T-helper 1 cell (primary cell): ENCODE measurements at places on chromosomes 16 and 17.

DNA sequence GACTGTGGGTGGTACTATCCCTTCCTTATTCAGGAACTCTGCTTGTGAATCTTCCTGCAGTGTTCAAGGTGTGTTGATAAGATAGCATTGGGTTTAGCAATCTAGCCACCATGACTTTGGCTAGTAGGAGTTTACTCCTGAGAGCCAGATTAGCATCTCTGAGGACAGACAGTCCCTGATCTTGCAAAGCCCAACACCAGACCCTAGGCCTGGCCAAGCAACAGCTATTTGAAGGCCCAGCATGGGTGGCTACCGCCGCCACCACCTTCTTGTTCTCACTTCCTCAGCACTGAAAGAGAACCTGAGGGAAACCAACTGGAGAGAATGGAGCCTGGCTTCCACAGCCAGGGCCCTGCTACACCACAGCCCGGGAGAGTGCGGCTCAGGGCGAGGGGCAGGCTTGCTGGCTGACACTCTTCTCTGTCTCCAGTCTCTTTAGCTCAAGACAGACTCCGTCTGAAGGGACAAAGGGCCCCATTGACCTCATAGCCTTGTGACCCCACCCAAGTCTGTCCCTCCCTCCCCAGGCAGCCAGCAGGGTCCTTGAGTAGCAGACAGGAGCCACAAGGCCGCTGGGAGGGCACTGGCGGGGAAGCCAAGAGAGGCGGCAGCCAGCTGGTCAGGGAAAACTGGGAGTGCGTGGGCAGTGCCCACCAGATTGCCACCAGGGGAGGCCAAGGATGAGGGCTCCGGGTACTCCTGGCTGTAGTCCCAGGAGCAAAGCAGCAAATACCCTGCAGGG lies 10.9 kb upstream of the ARHGAP23 start:
- no peak for DNase-seq

GRCh38 chr17:76178124-76178523 lies 37.1 kb upstream of the FOXJ1 start:
- no peak for DNase-seq

DNA sequence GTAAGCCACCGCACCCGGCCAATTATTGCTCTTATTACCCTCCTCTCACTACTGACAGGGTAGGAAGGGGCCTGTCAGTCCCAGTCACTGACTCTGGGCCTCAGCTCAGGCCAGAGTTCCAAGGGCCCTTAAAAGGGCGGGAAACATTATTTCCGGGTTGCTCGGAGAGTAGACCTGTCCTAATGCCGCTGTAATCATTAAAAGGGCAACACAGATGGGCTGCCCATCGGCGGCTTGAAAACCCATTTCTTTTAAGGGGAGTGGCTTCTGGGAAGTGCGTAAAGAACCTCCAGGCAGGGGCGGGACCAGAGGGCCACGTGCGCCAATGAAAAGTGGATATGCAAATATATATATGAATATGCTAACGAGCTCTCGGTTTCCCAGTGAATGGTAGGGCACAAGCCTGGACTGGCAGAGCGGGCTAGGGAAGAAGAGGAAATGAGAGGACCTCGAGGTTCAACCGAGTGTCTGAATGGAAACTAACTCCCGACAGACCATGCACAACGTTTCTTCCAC lies 26.6 kb downstream of the PIPOX start:
- DNase-seq = no peak

DNA sequence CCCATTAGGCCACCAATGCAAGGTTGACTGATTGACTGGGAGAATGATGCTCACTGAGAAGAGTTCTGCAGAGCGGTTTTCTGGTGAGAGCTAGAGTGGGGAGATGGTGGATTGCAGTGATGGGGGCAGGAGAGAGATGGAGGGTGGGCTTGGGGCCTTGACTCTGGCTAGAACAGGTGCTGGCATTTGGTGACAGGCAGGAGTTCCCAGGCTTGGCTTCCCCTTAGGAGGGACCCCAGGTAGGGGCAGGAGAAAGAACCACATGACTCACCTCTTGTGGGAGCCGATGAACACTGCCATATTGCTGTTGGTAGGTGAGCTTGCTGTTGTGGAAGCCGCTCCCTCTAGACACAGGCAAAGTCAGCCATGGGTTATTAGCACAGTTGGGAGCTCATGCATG lies 8.0 kb downstream of the CD300LB start:
- no peak for DNase-seq

GRCh38 chr17:35729405-35729833 lies 2.0 kb upstream of the RASL10B start:
- DNase-seq = no peak

GRCh38 chr17:13735861-13736260 lies 134.1 kb upstream of the HS3ST3A1 start:
- DNase-seq = no peak

GRCh38 chr17:78672005-78672404 lies 94.8 kb upstream of the DNAH17 start:
- no peak for DNase-seq

DNA sequence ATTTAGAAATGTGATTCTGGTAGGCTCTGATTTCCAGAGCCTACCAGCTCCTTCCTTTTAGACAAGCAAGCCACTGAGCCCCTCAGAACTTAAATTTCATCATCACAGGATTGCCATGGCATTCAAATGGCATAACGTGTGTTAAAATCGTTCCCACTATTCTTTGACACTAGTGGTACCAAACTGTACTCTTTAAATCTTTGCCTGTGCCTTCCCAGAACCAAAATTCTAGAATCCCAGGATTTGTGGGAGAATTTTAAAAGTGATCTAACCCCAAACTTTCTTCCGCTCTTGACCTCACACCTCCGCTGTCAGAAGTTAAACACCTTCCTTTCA lies 287 bp upstream of the INTS2 start:
- DNase-seq = no peak

- DNase-seq = no peak
Measured at GRCh38 chr17:61678339-61678738, 87.3 kb upstream of the NACA2 start.

DNA sequence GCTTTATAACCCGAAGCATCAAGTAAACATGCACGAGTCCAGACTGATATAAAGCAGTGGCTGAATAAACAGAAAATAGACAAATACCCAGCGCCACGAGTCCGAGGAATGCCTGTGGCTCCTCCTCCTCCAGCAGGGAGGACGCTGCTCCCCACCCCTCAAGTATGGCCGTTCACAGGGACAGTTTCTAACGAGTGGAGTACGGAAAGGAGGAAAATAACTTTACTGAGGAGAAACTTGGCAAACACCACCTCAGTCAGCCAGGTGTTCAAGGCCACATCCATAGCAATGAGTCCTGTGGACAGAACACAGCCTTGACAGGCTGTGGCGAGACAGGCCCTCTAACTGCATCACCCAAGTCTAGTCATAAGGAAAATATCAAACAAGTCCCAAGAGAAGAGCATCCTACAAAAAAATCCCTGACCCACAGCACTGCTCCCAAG lies 9.2 kb downstream of the ZDHHC7 start:
- DNase-seq = no peak

GRCh38 chr17:8922451-8922850 lies 43.1 kb downstream of the PIK3R5 start:
- DNase-seq = no peak

- DNase-seq = no peak
Measured at GRCh38 chr16:65845466-65846209, 520.9 kb upstream of the CDH5 start.

- no peak for DNase-seq
Measured at GRCh38 chr16:9125658-9126505, 34.4 kb downstream of the HAPSTR1 start.

DNA sequence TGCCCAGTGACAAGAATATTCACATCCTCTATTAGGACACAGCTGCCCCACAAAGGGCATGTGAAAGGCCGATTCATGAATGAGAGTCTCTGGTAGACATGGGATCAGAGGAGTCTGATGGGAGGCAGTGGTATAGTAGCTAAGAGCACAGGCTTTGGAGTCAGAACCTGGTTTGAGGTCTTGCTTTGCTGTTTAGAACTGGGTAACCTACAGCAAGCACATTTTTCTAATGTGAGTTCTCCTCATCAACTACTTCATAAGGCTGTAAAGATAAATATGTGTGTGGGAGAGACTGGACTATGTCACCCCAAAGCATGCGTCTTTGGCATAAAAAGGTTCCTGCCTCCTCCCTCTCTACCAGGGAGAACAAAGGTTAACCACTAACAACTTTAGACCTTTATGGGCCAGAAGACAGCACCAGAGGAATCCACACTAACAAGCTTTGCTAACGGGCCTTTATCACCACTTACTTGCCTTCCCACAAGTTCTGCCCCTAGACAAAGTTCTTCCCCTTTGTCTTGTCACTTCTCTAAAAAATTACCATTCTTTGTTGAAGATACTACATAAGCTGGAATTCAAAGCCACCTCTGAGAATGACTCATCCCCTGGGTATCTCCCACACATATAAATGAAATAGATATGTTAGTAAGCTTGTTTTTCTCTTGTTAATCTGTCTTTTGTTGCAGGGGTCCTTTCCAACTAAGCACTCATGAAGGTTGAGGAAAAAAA lies 21.1 kb downstream of the CDR2 start:
- DNase-seq = no peak

- DNase-seq = no peak
Measured at GRCh38 chr16:50735629-50736122, 6.2 kb upstream of the CYLD start.

- no peak for DNase-seq
Measured at GRCh38 chr17:43482103-43483012, 1.4 kb upstream of the DHX8 start.

GRCh38 chr16:10944249-10945064 lies at the start of gene CLEC16A:
Gene CLEC16A (plus strand): TSS chr16:10944564. CDS start chr16:10944718, 154 bp downstream.
- DNase-seq = peak; percentile 92

DNA sequence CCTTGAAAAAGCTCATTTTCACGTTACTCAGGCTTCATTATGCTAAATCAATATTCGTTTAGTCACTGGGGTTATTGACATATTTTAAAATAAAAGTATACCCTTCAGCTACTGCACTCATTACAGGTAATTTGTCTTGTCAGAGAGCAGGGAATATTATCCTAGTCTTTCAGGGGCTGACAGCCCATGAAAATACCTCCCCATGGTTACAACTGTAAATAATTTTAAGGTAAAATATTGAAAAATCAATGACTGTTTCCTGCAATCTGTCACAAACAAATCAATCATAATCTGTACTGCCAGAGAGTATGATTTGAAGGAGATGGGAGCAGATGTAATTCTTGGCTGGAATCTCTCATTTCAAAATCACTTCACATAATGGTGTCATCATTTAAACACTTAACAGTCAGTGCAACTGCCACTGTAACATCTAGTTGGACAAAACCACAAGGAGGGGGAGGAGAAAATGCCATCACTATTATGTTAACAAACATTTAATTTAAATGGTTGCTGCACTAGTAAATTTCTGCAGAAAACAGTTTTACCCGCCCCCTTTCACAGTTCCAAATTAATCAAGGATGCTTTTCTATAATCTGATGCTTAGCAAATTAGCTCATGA lies 9.3 kb upstream of the IRX5 start:
- DNase-seq = no peak

DNA sequence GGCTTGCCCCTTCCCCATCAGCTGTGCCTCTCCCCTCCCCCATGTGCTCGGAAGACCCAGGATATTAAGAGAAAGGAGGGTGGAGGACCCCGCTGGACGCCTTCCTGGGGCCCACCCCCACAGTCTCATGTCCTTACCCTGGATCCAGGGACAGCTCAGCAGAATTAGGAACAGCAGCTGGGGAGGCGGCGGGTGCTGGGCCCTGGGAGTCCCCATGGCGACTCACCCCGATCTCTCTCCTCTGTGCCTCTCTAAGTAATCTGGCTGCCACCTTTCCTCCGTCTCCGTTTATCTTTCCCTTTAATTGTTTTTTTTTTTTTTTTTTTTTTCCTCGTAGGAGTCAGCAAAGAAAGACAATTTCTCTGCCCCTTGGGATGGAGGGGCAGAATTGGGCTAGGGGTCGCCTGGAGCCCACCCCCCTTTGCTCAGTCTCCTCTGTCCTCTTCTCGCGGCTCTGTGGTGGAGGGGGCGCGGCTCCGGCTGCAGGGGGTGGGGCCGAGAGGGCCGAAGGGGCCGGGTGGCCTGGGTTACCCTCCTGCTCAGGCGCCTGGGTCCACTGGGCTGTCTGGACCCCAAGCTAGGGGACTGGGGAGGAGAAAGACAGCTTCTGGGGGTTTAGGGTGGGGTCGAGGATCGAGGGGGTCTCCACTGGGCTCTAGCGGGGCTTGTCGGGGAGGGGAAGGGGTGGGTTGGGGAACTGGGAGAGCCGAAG lies 390 bp downstream of the SEZ6L2 start:
- DNase-seq = no peak

DNA sequence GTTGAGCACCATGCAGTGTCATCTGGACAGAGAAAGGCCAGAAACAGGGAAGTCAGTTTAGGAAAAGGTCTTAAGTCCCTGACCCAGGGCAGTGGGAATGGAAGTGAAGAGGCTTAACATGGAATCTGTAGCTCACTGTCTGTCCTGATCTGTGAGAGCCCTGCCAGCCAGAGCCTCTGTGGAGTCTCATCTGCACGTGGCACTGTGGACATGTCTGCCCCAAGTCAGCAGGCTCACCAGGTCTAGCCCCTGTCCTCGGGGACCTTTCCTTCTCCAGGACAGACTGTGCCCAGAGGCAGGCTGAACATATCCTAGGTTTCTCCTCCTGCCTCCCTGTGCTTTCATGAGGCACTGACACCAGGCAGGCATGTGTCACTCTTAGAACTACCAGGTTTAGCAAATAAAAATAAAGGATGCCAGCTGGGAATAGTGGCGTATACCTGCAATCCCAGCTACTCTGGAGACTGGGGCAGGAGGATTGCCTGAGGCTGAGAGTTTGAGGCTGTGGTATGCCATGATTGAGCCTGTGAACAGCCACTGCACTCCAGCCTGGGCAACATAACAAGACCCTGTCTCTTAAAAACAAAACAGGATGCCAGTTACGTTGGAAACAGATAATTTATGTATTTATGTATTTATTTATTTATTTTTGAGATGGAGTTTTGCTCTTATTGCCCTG lies 22.4 kb downstream of the UNK start:
- DNase-seq = no peak

GRCh38 chr16:3458852-3459361 lies 15.4 kb downstream of the NAA60 start:
- no peak for DNase-seq

DNA sequence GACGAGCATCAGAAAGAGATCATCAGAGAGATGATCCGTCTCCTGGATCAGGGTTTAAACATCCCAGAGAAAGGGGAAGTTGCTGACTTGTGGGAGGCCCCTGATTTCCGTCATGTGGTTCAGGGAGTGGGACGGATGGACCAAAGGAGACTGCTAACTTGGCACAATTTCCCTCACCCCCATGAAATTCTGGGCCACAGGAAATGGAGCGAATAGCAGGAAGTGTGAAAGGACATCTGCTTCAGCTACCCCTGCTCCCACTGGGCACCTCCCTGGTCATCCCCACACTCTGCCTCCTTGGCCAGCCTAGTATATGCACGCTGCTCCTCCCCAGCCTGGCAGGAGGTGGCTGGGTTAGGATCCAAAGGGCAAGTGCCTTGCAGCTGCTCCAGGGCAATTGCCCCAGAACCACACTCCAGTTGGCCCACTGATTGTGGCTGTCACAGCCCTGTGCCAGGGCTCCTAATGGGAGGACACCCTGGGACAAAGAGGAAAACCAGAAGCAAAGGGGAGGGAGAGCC lies 1.3 kb downstream of the ARRB2 start:
- DNase-seq = no peak

- no peak for DNase-seq
Measured at GRCh38 chr17:82627405-82627804, 20.8 kb downstream of the WDR45B start.
